ENCODE measurements at places on chromosomes 2 and 18.
A peak's percentile ranks its signal among the peaks of the same experiment; 100 is the strongest.

- DNase-seq: no peak
Observed at GRCh38 chr2:143560724-143561123, 431.5 kb downstream of the ARHGAP15 start.

DNA sequence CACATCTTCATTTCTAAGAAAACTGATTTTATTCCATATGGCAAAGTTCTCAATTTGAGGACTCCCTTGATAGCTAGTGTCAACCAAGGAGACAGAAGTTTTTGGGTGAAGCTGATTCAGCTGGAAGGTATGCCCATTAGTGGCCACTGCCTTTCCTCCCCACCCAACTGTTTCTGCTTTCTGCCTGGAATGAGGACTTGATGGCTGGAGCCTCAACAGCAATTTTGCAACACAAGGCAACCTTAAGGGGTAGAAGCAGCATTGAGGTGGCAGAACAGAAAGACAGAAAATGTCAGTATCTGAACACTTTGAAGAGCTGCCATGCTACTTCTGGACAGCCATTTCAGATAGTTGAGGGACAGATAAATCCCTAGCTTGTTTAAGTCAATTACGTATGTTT is 47.0 kb downstream of the INHBB start:
- no peak for DNase-seq

DNA sequence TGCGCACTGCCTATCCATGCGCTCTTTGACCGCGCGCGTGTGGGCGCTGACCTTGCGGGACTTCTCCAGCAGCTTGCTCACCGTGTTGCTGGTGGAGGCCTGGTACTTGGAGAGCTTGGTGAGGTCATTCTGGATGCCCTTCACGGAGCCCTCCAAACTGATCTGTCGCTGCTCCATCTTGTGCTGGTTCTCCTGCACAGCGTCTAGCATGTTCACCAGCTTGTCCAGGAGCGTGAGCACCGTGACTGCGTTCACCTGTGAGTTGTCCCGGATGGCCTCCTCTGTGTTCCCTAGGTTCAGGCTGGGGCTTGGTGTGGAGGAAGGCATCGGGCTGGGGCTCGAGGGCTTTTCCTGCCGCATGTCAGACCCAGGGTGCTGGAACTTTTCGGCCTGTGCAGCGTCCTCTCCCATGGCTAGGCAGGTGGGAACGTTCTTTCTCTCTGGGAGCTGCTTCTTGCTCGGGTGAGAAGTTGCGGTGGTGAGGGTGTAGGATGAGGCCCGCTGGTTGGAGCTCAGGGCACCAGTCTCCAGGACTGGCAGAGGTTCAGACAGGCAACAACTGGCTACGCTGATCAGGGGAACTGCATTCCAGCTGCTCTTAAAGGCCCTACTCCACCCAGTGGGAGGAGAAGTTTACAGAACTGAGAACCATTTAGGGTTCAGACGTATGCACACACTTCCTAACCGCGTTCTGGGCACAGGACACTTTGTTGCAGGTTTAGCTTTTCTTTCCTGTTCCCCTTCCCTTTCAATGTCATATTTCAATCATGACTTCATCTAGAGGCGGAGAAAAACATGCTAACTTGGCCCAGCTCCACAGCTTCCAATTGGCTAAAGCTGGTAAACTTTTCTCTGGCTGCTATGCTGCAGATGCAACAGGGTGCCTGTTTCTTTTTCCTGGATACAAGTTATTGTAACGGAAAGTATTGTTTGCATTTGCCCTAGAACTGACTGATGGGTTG is at the start of gene CAVIN2:
Gene CAVIN2 (minus strand): TSS at position 574 of the 962 bp plus-strand sequence. CDS start 163 bp downstream, at position 411.
- peak; percentile 89 for DNase-seq

DNA sequence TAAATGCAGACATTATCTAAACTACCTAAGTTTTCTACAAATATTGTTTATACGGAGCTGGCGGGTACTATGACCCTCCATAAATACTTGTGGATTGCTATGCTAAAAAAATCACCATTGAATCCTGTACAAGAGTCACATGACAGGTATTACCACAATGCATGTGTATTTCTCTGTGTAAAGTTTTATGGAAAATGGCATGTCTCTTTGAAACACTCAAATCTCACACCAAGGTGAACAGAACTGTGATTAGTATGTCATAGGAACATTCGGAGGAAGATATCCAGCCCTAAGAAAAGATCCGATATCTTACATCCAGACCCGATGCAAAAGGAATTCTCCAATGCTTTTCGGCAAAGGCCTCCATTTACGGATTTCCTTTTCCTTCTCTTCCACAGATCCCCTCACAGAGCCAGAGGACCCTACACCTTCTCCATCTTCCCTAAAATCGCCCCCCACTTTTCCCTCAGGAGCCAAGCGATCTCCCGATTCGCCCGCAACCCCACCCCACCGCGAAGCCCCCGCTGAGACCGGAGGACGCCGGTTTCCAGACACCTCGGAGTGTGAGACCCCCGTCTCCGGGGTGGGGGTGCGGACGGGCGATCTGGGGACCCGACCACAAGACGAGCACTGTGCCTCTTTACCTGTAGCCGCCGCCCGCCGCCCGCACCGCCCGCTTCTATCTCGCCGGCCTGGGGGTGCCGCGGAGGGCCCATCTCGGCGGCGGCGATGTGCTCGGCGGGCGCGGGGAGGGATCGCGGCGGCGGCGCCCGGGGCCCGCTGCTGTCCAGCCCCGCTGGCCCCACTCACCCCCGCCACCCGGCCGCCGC is 1.2 kb downstream of the SAP130 start:
- DNase-seq: no peak

DNA sequence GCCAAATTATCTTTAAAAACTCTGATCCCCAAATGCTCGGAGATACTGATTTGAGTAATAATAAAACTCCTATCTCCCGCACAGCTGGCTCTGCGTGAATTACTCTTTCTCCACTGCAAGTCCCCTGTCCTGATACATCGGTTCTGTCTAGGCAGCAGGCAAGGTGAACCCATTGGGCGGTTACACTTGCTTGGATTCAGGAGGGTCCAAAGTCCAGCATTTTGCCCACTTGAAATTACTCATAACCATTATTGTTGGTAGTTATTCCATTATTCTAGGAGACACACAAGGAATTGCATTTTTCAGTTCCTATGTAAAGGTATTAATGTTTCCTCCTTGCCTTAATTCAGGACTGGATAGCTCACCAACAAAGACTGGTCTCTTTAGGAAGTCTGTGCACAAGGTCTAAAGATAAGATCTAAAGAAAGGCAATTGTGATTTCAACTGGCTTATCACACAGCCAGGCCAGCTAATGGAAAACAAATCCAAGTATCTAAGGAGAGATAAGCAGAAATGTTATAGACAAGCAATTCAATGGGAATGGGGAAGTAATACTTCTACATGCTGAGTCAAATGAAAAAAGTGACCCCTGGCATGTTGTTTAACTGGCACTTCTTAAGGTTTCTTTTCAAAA is 23.2 kb upstream of the NPC1 start:
- no peak for DNase-seq

DNA sequence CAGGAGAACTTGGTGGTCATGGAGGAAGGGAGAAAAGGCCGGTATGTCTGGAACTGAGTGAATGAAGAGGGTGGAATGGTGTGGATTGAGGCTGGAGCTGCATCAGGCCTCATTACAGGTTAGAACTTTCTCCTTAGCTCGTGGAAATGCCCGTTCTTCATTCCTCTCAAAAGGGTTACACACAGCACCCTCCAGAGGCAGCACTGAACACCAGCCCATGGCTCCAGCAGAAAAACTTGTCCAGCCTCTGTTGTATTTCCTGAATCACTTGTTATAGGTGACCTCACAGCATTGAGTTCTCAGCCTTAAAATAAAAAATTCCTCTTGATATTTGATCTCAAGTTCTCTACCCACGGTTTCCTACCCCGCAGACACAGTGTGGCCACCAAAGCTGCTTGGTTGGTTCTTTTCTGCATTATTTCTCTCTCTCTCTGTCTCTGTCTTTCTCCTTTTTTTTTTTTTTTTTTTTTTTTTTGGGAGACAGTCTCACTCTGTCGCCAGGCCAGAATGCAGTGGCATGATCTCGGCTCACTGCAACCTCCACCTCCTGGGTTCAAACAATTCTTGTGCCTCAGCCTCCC is 89.6 kb downstream of the ITGB1BP1 start:
- peak; percentile 57 for DNase-seq
